ENCODE measurements at places on chromosomes 4 and X.

DNA sequence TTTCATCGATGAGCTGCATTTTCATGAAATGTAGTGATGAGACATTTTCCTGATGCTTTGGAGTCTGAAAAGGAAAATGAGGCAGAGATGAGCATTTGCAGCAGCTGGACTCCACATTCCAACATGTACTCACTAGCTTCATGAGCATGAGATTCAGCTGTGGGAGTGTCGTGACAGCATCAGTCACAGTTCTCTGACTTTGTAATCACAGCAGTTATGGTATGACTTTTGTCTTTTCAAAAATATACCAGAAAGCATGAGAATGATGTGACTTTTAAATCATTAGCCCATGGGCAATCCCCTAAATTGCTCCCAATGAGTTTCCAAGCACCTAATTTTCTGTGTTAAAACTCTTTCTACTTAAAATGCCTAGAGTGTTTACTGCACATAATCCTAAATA is 18.3 kb upstream of the MSL3 start:
- no peak for DNase-seq

GRCh38 chr4:160864253-160864652 is 1299.5 kb downstream of the FSTL5 start:
- no peak for DNase-seq

DNA sequence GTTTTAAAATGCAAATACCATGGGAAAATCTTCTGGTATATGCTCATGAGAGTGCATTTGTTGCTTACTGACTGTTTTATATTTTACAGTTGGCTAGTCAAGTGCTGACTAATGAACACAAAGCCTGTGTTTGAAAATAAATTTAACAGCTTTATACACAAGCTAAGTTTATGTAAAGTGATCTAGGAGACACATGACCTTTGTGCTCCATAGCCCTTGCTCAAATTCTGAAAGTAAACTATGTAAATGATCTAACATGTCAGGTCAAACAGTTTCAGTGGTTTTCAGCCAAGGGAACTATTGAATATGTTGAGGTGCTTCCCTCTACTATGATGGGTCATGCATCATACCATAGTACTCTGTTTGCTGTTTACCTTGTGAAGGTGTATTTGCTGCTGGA is 36.7 kb downstream of the DIAPH2 start:
- no peak for DNase-seq

DNA sequence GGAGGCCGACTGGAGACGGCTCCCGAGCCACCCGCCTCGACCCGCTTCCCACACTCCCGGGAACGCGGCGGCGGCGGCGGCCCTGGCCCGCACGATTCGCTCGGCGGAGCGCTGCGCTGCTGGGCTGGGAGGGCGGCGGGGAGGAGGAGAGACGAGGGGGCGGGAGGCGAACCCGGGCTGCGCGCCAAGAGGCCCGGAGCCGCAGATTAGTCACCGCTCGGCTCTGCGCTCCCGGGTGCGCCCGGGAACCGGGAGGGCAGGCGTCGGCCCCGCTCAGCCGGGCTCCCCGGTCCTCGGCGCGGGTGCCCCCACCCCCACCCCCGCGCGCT is 11.2 kb upstream of the BCOR start:
- no peak for DNase-seq

GRCh38 chrX:101619364-101619763 is 1.6 kb upstream of the ARMCX6 start:
- DNase-seq: no peak

GRCh38 chr4:4424499-4425115 is 37.7 kb downstream of the NSG1 start:
- DNase-seq: no peak

DNA sequence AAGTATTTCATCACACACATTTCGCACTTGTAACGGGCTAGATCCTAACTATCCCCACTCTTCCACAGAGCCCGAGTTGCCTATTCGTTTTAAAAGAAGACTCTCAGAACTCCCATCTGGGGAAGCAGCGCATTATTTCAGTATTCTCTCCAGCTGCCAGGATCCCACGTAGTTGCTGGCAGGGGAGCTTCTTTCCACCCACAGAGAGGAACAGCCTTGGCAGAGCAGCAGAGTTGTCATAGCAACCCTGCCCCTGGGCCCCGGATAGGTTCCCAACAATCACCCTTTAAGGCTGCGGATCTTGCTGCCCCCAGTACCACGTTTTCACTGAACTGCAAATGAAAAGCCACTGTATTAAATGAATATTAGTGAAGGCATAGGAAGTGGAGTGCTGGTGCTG is 106.7 kb downstream of the GPM6A start:
- no peak for DNase-seq

- DNase-seq: no peak
Measured at GRCh38 chrX:69082753-69083150, 82.5 kb downstream of the PJA1 start.
